Sigmoid colon (tissue), 7 donors: ENCODE measurements at places on chromosomes 11 and 22. TPM values are rescaled to one million over a fixed set of nuclear protein-coding genes. Genes with fewer than 3 reads are reported as not detected.

Gene TRPC6
- total RNA-seq = 14.3 TPM

Gene ISX
- total RNA-seq = not detected

Gene P2RY2
- 0.16 TPM for total RNA-seq

Gene RANBP1
- 194 TPM for total RNA-seq

Gene PARVG
- total RNA-seq = 8.9 TPM

Gene CELF1
- total RNA-seq = 125 TPM

Gene NAA40
- total RNA-seq = 7.4 TPM

GRCh38 chr11:13206086-13206640, 71.4 kb upstream of the BMAL1 start:
- H3K27me3 ChIP-seq = no peaks in the 10 kb centered on the region
- no peak for DNase-seq
- H3K36me3 ChIP-seq = no peaks in the 10 kb centered on the region
- H3K4me3 ChIP-seq = no peak overlapping the region
- no peaks in the 10 kb centered on the region for H3K4me1 ChIP-seq

DNA sequence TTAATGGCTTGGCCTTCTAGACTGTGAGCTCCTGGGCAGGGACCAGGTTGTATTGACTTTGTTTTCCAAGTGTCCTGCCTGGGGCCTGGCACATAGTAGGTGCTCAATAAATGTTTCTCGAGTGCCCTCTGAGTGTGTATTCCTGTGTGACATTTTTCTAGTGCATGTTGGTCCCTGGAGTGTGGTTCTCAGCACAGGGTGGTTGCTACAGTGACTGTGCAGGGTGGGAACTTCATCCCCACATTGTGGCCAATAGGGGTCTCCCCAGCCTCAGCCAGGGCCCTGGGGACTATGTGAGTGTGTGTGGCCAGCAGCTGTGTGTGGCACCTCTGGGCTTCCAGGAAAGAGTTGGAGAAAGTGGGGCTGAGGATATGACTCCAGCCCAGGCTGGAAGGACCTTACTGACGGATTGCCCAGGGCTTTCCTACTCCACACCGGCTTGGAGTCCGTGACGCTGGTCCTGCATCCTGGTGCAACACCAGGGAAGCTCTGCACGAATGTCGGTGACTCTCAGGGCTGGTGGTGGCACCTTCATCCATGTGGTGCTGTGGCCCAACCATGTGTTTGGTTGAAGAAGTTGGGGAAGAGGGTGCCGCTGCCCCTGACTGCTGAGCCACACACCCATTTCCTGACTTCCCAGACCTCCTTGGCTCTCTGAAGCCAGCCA, 9.0 kb upstream of the MARK2 start:
- H3K4me3 ChIP-seq = no peak overlapping the region
- H3K4me1 ChIP-seq = no peaks in the 10 kb centered on the region
- DNase-seq = no peak
- H3K36me3 ChIP-seq = peaks cover 14% of the 10 kb centered on the region

- H3K36me3 ChIP-seq = no peaks in the 10 kb centered on the region
- no peak overlapping the region for H3K27ac ChIP-seq
- DNase-seq = no peak
- H3K27me3 ChIP-seq = no peaks in the 10 kb centered on the region
Measured at GRCh38 chr11:48111891-48112290, 104.7 kb upstream of the OR4B1 start.

DNA sequence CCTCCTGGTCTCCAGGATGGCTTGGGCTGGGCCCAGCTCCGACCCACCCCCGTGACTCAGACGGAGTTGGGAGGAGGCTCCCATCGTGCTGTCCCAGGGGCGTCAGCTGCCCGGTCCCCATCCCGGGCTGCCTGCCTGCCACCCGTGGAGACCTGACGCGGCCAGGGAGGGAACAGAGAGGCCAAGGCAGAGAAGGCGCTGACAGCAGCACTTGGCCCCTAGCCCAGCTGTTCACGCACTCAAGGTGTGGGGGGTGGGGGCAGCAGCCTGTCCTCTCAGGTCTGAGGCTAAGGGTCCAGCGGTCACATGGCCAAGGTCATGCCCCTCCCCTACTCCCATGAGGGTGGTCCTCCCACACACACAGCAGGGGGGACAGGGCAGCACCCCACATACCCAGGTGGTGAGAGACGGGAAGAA, 48.6 kb downstream of the ELFN2 start:
- H3K27ac ChIP-seq = no peak overlapping the region
- H3K4me3 ChIP-seq = no peak overlapping the region
- peaks cover 10% of the 10 kb centered on the region for H3K27me3 ChIP-seq
- no peaks in the 10 kb centered on the region for H3K36me3 ChIP-seq

GRCh38 chr11:77386178-77386577, 84.7 kb upstream of the GDPD4 start:
- no peaks in the 10 kb centered on the region for H3K4me1 ChIP-seq
- H3K36me3 ChIP-seq = no peaks in the 10 kb centered on the region
- no peak for DNase-seq
- no peak overlapping the region for H3K4me3 ChIP-seq
- no peaks in the 10 kb centered on the region for H3K27me3 ChIP-seq

DNA sequence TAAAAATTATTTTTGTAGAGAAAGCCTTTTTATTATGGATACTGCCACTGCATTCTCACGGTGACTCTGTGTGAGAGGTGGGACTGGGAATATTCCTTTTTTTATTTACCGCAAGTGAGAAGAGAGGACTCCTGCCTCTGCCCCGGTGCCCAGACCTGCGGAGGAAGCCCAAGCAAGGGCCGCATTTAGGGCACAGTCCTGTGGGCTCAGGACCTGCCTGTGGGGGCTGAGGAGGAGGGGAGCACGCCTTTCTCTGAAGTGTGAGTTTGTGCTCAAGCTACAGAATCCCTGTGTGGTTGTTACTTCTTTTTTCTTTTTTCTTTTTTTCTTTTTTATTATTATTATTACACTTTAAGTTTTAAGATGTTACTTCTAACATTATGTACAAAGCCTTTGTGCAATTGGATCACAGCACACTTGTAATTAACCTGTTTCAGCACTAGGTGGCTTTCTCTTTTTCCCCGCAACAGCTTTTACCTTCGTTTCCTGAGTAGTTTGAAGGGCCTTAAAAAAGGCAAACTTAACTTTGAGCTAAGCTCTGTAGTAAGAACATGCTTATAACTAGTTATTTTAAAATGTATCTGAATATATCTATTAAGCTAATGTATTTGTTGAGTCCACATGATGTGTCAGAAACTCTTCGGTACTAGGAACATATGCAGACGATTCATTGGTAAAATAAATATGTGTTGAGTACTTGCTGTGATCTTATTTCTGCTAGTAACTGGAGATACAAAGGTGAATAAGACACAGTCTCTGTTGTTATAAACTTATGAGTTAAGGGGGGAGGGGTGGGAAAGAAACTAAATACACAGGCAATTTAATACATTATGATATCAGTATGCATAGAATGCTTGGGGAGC, 18.3 kb downstream of the AMOTL1 start:
- H3K36me3 ChIP-seq = no peaks in the 10 kb centered on the region
- no peaks in the 10 kb centered on the region for H3K27me3 ChIP-seq
- DNase-seq = no peak
- peak overlapping the region; percentile 55 for H3K27ac ChIP-seq
- no peak overlapping the region for H3K4me3 ChIP-seq
- peaks cover 98% of the 10 kb centered on the region for H3K4me1 ChIP-seq

- DNase-seq = no peak
- no peak overlapping the region for H3K4me3 ChIP-seq
- H3K4me1 ChIP-seq = peaks cover 10% of the 10 kb centered on the region
- no peaks in the 10 kb centered on the region for H3K36me3 ChIP-seq
- no peak overlapping the region for H3K27ac ChIP-seq
- H3K27me3 ChIP-seq = no peaks in the 10 kb centered on the region
Measured at GRCh38 chr11:30535818-30536217, 50.3 kb downstream of the MPPED2 start.

GRCh38 chr11:10439924-10440323, 15.1 kb upstream of the AMPD3 start:
- no peaks in the 10 kb centered on the region for H3K36me3 ChIP-seq
- H3K4me3 ChIP-seq = no peak overlapping the region
- DNase-seq = no peak
- H3K27me3 ChIP-seq = no peaks in the 10 kb centered on the region
- no peaks in the 10 kb centered on the region for H3K4me1 ChIP-seq

DNA sequence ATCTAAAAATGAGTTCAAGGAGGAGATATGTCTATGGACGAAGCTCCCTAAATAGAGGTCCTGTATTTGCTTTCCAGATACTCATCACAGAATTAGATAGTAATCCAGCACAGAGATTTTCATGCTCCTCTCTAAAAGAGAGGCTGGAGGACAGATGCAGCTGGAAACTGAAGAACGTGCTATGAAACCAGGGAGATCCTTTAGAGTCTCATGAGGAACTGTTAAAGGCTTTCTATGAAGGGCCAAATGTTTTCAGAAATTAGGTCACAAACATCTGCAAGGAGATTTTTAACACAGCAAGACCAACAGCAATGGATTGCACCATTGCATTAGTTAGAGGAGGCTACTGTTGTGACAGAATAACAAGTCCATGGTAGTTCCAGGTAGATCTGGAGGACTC, 95.6 kb upstream of the ARHGAP20 start:
- no peak overlapping the region for H3K27ac ChIP-seq
- DNase-seq = no peak
- no peaks in the 10 kb centered on the region for H3K4me1 ChIP-seq
- H3K4me3 ChIP-seq = no peak overlapping the region

GRCh38 chr11:71103266-71103665, 149.1 kb downstream of the SHANK2 start:
- H3K4me1 ChIP-seq = no peaks in the 10 kb centered on the region
- no peak overlapping the region for H3K27ac ChIP-seq
- H3K27me3 ChIP-seq = no peaks in the 10 kb centered on the region
- no peaks in the 10 kb centered on the region for H3K36me3 ChIP-seq
- no peak for DNase-seq
- H3K4me3 ChIP-seq = no peak overlapping the region

DNA sequence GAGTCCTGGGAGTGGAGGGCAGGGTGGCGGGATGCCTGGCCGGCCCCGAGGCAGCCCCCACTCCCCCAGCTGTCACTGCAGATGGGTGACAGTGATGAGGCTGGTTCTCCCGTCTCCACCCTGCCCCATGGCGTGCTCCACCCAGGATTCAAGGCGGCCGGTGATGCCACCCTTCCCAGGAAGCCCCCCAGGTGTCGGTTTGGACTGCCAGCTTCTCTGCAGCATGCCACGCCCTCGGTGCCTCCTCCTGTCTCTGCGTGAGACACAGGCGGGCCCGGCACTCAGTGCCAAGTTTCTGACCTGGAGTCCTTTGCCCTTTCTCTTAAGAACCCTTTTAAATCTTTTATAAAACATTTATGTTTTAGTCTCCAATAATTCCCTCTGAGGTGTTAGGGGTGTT, 71.5 kb downstream of the MPPED1 start:
- no peaks in the 10 kb centered on the region for H3K36me3 ChIP-seq
- no peak for DNase-seq
- no peak overlapping the region for H3K27ac ChIP-seq
- H3K4me3 ChIP-seq = no peak overlapping the region

- H3K4me3 ChIP-seq = no peak overlapping the region
- no peaks in the 10 kb centered on the region for H3K4me1 ChIP-seq
- H3K36me3 ChIP-seq = no peaks in the 10 kb centered on the region
- no peaks in the 10 kb centered on the region for H3K27me3 ChIP-seq
Measured at GRCh38 chr22:48052621-48052890, 1290.1 kb downstream of the TBC1D22A start.

- H3K4me3 ChIP-seq = no peak overlapping the region
- H3K27me3 ChIP-seq = no peaks in the 10 kb centered on the region
- H3K36me3 ChIP-seq = no peaks in the 10 kb centered on the region
- no peak for DNase-seq
Measured at GRCh38 chr11:565921-566509, 5.2 kb downstream of the RASSF7 start.

DNA sequence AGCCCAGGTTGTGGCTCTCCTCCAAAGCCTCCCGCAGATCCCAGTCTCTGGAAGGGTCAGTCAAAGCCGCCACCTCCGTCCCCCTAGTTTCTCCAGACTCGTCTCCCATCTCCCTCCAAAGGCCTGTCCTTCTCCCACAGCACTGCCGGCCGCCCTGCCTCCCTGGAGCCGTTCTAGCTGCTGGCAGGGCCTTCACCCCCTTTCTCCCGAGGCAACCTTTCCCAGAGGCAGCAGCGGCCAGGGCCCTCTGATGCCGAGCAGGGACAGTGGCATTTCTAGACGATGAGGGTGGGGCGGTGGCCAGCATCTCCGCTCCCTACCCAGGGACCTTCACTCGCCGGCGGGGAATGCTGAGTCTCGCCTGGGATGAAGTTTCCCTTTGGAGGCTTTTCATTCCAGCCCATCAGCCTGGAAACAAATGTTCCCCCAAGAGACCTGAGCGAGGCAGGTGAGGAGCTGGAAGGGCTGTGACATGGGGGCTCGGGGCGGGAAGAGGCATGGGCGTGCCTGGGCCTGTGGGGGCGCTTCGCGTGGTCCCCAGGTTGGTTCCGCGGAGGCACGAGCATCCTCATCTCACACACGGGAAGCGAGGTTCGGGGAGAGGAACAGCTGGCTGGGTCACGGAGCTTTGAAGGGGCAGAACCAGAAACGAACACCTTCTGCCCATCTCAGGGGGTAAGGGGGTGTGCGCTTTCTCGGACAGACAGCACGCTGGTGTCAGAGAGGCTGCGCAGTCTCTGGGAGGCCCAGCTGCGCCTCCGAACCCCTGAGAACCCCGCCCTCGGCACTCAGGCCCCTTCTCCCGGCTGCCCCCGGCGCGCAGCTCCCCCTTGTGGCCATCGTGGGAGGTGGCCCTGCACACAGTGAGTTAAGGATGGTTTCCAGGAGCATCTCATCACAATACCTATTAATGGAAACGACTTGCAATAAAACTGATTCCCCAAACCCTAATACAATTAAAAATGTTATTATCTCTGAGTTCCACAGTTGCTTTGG, 18.1 kb upstream of the KLHL35 start:
- DNase-seq = no peak
- H3K4me1 ChIP-seq = no peaks in the 10 kb centered on the region
- H3K27ac ChIP-seq = no peak overlapping the region
- no peaks in the 10 kb centered on the region for H3K27me3 ChIP-seq

GRCh38 chr22:41310336-41310735, 9.0 kb downstream of the ZC3H7B start:
- peaks cover 5% of the 10 kb centered on the region for H3K36me3 ChIP-seq
- no peak overlapping the region for H3K4me3 ChIP-seq
- H3K4me1 ChIP-seq = no peaks in the 10 kb centered on the region
- DNase-seq = no peak
- H3K27ac ChIP-seq = no peak overlapping the region
- no peaks in the 10 kb centered on the region for H3K27me3 ChIP-seq

DNA sequence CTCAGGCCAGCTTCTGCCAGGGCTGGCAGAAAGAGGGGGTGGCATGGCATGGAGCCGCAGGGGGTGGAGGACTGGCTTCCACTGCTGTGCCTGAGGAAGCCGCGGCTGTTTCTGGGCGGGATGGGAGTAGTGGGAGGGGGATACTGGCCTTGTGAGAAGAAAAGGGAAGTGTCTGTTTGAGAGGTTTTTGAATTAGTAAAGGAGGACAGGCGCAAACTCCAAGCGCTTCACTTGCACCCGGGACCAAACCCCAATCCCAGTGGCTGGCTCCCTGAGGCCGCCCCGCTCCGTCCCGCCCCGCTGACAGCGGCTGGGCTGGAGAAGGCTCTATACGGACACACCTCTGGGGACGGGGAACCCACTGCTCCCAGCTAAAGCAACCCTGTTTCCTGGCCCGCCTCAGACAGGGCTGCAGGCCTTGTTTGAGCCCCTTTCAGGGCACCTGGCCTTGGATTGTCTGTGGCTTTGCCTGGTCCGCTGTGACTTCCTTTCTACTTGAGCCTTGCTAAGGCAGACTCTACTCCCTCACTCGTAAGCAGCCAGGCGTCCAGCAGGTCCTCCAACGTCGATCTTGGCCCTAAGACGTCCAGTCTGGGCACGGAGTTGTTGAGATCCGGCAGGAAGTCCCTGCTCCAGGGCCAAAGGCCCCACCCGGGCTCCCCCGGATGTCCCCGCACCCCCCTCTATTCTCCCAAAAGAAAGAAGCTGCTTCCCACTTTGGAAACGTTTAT, 2.2 kb downstream of the APOA1 start:
- peak overlapping the region; percentile 82 for H3K27ac ChIP-seq
- H3K4me1 ChIP-seq = peaks cover 13% of the 10 kb centered on the region
- H3K36me3 ChIP-seq = no peaks in the 10 kb centered on the region
